ENCODE measurements at places on chromosomes 11 and 22.

- DNase-seq, result no peak
Observed at GRCh38 chr11:720017-720641, 14.1 kb downstream of the EPS8L2 start.

- no peak for DNase-seq
Observed at GRCh38 chr22:17412232-17412631, 43.0 kb downstream of the CECR2 start.

DNA sequence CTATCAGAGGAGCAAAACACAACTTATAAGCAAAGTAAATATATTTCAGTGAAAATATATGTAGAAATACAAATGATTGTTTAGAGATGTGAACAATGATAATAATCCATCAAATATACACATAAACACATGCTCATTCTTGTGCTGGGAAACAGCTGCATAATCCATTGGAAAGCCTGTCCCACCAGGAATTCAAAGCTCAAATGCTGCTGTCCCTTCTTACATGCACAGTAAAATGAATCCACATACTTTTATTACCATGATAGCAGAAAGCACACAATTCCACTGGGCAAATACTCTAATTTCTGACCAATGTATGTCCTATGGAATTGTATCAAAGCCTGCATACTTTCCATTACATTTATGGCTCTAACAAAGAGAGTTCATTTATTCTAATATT is 44.5 kb downstream of the SOX6 start:
- no peak for DNase-seq

DNA sequence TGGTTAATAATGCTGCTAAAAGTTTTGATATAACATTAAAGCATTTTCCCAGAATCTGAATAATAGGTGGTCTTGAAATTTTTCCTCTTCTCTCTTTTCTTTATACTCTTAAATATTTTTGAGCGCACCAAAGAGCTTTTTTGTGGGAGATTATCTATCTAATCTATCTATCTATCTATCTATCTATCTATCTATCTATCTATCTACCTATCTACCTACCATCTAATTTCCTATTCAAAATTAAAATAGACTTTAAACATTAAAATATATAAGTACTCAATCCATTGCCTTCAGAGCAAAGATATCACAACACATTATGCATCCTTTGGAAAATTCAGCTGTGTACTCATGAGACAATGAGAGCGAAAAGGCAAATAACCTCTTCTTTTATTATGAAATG is 55.8 kb downstream of the ELMOD1 start:
- no peak for DNase-seq

GRCh38 chr11:59658036-59658435 is 10.8 kb downstream of the PATL1 start:
- no peak for DNase-seq

GRCh38 chr11:124296016-124296415 is 17.7 kb downstream of the OR8D1 start:
- DNase-seq, result no peak

GRCh38 chr11:2991452-2992233 is 486 bp downstream of the NAP1L4 start:
- no peak for DNase-seq

GRCh38 chr22:30945653-30946052 is 22.9 kb downstream of the MORC2 start:
- DNase-seq, result no peak

DNA sequence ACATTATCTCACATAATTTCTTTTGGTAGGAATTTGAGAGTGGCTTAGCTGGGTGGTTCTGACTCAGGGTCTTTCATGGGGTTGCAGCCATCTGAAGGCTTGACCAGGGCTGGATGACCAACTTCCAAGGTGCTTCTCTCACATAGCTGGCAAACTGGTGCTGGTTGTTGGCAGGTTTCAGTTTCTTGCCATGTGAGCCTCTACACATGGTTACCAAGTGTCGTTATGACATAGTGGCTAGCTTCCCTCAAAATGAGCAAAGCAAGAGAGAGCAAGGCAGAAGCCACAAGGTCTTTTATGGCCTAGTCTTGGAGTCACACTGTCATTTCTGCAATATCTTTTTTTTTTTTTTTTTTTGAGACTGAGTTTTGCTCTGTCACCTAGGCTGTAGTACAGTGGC is 4.2 kb upstream of the TFIP11 start:
- DNase-seq, result no peak

DNA sequence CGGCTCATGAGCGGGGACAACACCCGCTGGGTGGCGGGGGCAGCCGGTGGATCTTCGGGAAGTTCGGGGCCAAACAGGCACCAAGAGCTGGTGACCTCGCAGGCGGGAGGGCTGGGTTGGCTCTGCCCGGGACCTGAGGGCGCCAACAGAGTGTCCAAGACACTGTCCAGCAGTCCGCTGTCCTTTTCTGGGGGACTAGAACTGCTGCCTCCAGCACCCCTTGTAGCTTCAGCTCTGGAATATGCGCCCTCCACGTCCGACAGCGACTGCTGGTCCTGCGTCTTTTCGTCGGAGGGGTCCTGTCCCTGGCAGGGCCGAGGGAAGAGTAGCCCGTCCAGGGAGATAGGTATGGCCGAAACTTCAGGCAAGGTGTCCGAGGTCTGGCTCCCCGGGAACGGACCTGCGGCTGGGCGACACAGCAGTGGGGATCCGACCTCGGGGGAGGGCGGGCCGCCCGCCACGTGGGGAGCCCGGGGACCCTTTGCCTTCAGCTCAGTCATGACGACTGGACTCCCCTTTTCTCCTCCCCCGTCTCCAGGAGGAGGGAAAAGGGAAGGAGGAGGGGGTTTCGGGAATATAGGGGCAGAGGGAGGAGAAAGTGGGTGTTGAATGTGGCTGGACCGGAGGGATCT is 926 bp downstream of the PGR start:
- DNase-seq, result no peak

- DNase-seq, result no peak
Observed at GRCh38 chr22:44882226-44882905, 127.4 kb downstream of the PHF21B start.

DNA sequence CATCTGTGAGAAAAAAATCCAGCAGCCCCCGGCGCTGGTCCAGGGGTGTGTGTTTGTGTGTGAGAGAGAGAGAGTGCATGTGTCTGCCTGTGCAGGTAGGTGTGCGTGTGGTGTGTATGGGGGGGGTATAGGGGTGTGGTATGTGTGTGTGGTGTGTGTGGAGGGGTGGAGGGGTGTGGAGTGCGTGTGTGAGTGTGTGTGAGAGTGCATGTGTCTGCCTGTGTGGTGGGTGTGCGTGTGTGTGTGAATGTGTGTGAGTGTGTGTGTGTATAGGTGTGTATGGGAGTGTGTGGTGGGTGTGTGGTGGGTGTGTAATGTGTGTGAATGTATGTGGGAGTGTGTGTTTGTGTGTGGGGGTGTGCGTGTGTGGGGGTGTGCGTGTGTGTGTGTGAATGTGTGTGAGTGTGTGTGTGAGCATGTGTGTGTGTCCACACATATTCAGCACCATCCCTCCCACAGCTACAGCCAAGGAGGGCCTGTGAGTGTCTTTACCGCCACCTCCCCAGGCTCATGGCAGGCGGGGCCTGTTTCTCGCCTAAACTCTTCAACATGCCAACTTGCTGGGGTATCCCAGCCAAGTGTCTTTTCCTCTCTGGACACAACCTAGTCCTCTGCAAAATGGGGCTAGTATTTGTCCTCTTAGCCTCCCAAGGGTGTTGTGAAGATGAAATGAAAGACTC is 11.9 kb downstream of the LMO1 start:
- DNase-seq, result no peak

DNA sequence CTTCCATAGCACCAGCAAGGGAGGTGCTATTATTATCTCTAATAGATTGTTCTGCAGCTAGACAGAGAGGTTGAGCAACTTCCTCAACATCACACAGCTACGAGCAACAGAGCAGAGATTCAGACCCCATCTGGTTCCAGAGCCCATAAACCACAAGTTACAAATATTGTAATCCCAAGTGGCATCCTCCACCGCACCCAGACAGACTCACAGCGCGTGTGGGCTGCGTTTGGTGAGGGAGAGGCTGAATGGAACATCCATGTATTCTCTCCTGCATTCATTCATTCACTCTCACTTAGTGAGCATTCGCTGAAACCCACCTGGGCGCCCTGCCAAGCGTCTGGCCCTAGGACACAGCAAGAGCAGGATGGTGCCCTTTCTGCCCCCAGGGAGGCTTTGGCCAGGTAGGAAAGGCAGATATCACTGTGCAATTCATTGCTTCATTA is 33.5 kb downstream of the LIF start:
- no peak for DNase-seq

DNA sequence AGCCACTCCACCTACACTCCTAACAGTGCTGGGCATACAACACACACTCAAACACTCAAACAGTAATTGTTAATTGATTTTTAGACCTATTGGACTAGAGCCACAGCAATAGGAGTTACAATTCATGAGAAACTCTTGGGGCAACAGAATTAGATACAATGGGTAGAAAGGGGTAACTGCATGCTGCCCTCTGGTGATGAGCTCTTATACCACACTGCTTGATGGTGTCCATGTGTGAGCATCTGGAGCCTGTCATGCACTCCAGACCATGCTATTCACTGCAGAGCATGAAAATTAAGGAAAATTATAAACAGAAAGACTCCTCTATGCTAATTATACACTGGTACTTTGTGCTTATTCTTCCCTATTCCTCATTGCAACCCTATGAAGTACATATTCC is 975.5 kb upstream of the CCDC90B start:
- DNase-seq, result no peak

- no peak for DNase-seq
Observed at GRCh38 chr11:130891326-130891725, 25.0 kb downstream of the SNX19 start.

- no peak for DNase-seq
Observed at GRCh38 chr11:18705651-18706281, 7.2 kb downstream of the TMEM86A start.

DNA sequence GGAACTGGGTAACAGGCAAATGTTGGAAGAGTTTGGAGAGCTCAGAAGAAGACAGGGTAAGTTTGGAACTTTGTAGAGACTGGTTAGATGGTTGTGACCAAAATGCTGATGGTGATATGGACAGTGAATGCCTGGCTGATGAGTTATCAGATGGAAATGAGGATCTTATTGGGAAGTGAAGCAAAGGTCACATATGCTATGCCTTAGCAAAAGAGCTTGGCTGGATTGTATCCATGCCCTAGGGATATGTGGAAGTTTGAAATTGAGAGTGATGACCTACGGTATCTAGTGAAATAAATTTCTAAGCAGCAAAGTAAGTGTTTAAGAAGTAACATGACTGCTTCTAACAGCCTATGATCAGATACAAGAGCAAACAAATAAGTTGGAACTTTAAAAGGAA is 17.8 kb downstream of the BBOX1 start:
- DNase-seq, result no peak

DNA sequence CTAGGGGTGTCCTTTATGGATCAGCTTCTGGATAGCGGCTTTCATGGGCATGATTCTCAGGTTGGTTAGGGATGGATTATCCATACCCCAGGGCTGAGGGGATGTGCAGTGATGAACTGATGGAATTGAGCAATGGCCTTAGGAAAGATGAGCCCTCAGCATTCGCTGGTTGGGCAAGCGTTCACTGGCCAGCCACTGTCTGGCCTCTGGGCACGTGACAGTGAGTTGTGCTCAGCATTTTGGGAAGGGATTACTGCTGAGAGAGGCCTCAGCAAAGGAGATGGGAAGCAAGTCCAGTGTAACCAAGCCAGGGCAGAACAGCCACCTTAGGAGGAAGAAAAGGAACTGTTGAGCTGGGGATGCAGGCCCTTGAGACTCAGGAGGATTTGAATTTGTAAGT is 17.4 kb downstream of the UBASH3B start:
- DNase-seq, result no peak

- no peak for DNase-seq
Observed at GRCh38 chr11:2406451-2406850, 5.9 kb downstream of the TSSC4 start.
